ENCODE measurements at places on chromosomes 4 and X.

GRCh38 chr4:8315435-8316250 is 46.1 kb downstream of the HTRA3 start:
- no peak for DNase-seq

- no peak for DNase-seq
Observed at GRCh38 chrX:64150775-64151174, 54.7 kb downstream of the AMER1 start.

DNA sequence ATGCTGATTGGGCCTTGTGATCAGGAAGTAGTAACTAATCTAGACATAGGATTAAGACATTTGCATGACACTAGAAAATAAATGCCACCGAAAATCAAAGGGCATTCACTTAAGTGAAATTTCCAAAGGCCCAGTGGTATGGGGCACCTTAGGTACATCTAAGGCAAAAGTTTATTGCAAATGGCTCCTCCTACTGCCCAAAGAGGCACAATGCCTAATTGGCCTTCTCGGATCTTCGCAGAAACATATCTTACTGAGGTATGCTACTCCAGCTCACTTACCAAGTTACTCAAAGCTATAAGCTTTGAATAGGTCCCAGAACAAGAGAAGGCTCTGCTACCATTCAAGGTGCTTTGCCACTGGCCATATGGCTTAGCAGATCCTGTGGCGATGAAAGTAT is 174.8 kb upstream of the CXCL13 start:
- DNase-seq = no peak

GRCh38 chr4:54976682-54977081 is 148.7 kb downstream of the KDR start:
- DNase-seq = no peak

DNA sequence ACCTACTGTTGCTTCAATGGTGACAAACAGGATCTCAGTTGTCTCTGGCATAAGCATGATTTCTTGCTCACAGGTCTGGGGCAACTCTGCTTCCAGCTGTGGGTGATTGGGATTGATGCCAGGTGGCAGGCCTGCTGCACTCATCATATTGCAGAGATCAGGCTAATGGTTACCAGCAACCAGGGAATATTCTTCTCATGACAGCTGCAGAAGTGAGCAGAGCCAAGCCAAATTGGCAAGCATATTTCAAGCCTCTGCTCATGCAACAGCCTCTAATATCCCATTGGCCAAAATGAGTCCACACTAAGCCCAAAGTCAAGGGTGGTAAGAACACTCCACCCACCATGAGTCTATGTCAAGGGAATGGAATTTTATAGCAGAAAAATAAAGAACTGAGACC is 26.7 kb upstream of the TBC1D19 start:
- no peak for DNase-seq

DNA sequence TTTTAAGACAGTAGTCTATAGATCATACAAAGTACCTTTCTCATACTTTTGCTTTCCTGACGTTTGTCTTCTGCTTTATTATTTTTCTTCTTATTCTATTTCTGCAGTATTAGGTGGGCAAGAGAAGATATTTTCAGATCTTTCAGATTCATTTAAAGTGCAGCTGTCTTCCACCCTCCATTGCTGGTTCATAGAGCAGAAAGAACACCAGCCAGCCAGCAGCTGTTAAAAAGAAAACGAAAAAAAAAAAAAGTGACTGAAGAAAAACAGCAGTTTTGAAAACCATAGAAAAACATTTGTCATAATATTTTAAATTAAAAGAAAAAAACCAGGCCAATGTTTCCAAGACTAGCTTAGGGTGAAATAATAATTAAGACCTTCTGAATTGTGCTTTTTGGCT is 42.9 kb downstream of the SMAD1 start:
- no peak for DNase-seq
